ENCODE measurements at places on chromosomes 13 and 19. TPM values are rescaled to one million over a fixed set of nuclear protein-coding genes. Genes with fewer than 3 reads are reported as not detected.

Gene HSPH1
- polyA plus RNA-seq, result 25.7 TPM

- no peak for DNase-seq
Observed at GRCh38 chr19:16334411-16334810, 9.8 kb downstream of the KLF2 start.

Gene ICAM5
- polyA plus RNA-seq, result 0.52 TPM

- DNase-seq, result no peak
Observed at GRCh38 chr13:66618702-66619101, 611.4 kb downstream of the PCDH9 start.

Gene FUZ
- polyA plus RNA-seq, result 5.1 TPM

DNA sequence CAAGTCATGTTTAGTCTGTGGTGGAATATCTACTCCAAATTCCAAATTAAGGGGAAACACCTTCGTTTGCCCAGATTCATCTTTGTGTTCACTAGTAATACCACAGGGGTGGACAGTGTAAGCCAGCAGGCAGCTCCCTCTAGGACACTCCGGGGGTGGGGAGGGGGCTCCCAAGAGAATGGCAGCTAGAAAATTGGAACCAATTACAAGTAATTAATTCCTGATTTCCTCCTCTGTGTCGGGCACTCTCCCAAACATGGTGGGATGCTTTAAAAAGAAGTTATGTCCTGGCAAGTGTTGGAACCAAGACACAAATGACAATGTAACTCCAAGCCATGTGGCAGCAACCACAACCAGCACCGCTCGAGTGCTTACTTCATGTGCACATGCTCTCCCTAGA is 5.9 kb downstream of the COL4A1 start:
- no peak for DNase-seq

Gene NLRP13
- not detected for polyA plus RNA-seq

Gene EDNRB
- polyA plus RNA-seq, result 7.2 TPM

DNA sequence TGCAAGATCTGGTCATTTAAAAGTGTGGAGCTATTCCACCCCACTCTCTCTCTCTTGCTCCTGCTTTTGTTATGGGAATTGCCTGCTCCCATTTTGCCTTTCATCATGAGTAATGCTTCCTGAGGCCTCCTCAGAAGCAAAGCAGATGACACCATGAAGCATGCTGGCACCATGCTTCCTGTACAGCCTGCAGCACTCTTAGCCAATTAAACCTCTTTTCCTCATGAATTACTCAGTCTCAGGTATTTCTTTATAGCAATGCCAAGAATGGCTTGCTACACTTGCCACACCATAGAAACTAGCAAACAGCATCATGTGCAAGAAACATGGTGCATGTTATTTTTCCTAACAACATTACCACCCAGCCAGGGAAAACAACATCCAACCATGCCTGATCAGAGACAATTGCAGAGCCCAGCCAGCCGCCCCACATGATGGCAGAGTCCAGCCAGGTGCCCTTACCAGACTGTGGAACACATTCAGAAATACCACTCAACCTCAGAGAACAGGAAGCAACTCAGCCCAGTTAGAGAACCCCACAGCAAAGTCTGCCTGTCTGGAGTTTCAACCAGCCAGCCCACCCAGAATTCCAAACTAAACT is 36.9 kb downstream of the SYDE1 start:
- no peak for DNase-seq

- DNase-seq, result no peak
Observed at GRCh38 chr13:23593148-23593547, 22.9 kb downstream of the TNFRSF19 start.

DNA sequence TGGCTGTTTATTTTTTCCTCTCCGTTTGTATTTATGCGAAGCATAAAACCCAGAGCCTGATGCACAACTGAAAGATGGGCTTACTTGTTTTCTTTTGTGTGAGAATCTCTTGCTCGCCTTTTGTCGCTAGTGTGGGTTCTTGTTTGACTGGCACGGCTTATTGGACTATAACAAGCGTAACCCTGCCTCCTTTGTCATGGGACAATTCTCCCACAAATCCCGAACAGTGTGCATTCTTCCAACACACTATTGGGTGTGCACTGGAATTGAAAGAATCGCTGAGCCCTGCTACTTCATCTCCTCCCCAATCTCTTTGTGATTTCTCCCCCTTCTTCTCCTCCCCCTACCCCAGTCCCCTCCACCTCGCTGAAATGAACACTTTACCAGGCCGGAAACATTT is 110.8 kb downstream of the ZIC5 start:
- no peak for DNase-seq

Gene OPA3
- 9.4 TPM for polyA plus RNA-seq

Gene DOCK6
- 44.4 TPM for polyA plus RNA-seq

DNA sequence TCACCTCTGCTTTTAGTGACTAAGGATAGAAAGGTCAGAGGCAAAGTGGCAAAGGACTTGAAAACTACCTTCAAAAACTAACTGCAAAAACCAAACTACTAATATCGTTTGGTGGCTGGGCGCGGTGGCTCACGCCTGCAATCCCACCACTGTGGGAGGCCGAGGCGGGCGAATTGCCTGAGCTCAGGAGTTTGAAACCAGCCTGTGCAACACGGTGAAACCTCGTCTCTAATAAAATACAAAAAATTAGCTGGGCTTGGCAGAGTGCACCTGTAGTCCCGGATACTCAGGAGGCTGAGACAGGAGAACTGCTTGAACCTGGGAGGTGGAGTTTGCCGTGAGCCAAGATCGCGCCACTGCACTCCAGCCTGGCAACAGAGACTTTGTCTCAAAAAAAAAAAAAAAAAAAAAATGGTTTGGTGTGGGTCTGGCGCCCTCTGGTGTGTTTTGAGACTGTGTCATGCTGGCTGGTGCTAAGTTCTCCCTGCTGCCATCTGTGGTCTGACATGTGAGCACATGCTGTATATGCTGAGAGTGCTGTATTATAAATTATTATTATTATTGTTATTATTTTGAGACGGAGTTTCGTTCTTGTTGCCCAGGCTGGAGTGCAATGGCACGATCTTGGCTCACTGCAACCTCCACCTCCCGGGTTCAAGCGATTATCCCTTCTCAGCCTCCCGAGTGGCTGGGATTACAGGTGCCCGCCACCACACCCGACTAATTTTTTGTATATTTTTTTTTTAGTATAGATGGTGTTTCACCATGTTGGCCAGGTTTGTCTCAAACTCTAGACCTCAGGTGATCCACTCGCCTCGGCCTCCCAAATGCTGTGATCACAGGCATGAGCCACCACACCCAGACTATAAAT is 36.0 kb upstream of the RNF17 start:
- peak; percentile 78 for DNase-seq

GRCh38 chr13:53683608-53684007 is 655.0 kb downstream of the OLFM4 start:
- no peak for DNase-seq

Gene C19orf67
- not detected for polyA plus RNA-seq
